ENCODE measurements at places on chromosomes 6 and 20. TPM values are rescaled to one million over a fixed set of nuclear protein-coding genes. Genes with fewer than 3 reads are reported as not detected.

Gene DSP
- total RNA-seq = 9.3 TPM

Gene GJA1
- total RNA-seq = 53.6 TPM

Gene AFG1L
- 6.1 TPM for total RNA-seq

Gene GNAS-AS1
- total RNA-seq = 0.49 TPM

Gene ZKSCAN8
- total RNA-seq = 22.9 TPM

Gene TBC1D20
- total RNA-seq = 14.0 TPM

Gene FAM209B
- not detected for total RNA-seq

Data from temporal lobe (tissue), 4 donors.